ENCODE measurements at places on chromosomes 5 and 9.

- no peaks in the 10 kb centered on the region for H3K27me3 ChIP-seq
- H3K27ac ChIP-seq = no peak overlapping the region
- H3K4me1 ChIP-seq = peaks cover 7% of the 10 kb centered on the region
- H3K36me3 ChIP-seq = peaks cover under 1% of the 10 kb centered on the region
- peak overlapping the region; percentile 27 for H3K4me3 ChIP-seq
- no peak for DNase-seq
Measured at GRCh38 chr9:137236936-137237421, 4.1 kb upstream of the TUBB4B start.

DNA sequence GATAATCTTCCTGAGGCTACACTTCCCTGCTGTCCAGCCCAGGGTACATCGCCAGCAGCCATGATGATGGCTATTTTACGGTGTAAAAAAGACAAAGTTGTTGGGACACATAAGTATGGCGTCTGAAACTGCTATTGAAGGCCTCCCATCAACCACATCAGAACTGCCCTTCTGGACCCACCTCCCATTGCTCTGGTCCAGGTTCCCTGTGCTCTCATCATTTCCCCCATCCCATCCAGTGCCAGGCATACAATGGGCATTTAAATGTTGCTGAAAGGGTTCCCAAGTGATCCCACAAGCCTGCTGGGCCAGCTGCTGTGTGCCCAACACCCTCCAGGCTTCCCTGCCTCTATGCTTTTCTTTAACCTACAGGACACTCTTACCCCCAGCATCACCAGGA lies 10.6 kb downstream of the IL9 start:
- no peak overlapping the region for H3K27ac ChIP-seq
- H3K27me3 ChIP-seq = no peaks in the 10 kb centered on the region
- DNase-seq = no peak
- no peaks in the 10 kb centered on the region for H3K36me3 ChIP-seq
- H3K4me3 ChIP-seq = no peak overlapping the region

DNA sequence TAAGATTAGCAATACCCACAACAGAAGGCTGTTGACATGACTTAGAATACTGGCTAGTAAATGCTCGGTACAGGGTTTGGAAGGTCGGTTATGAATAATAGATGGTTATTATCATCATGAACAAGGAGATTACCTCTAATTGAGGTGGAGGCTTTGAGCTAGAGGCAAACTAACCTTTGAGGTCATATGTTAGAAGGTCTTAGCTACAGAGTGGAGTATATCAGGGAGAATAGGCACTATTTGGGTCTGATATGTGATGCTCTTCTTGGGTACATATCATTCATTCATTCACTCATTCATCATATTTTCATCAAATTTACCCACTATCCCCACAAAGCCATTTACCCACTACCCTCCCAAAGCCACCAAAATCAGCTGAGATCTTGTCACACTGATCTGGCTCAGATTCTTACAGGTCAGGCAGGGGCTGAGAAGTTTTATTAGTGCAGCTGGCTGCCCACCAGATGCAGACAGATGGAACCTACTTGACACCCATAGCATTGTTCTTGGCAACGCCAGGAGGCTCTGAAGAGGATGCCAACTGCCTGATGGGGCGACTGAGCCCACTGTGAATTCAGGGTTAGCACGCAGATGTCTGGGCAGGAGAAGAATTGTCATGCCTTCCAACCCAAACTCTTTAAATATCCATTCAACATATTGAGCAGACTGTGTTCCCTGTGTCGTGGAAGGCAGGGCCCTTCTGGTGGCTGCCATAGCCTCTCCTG lies 90.2 kb upstream of the SH3PXD2B start:
- H3K27me3 ChIP-seq = no peaks in the 10 kb centered on the region
- H3K36me3 ChIP-seq = no peaks in the 10 kb centered on the region
- no peak overlapping the region for H3K27ac ChIP-seq
- no peak for DNase-seq

DNA sequence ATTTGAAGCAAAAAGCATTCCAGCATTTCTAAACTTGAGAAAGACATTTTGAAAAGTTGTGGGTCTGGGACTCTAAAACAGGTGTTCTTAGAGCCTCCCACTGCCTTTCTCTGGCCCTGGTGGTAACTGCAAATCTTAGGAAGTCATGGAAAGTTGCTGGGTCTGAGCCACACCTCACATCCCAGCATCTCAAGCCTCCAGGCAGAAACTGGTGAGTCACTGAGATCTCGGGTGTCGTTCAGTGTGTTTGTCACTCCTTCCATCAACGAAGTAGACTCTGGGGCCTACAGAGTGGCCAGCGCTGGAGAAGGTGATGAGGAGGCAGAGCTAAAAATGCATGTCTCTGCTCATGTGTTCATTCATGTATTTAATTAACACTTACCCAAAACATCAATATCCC lies 59.6 kb upstream of the C5orf58 start:
- no peak overlapping the region for H3K4me3 ChIP-seq
- no peaks in the 10 kb centered on the region for H3K36me3 ChIP-seq
- H3K4me1 ChIP-seq = no peaks in the 10 kb centered on the region
- no peaks in the 10 kb centered on the region for H3K27me3 ChIP-seq

DNA sequence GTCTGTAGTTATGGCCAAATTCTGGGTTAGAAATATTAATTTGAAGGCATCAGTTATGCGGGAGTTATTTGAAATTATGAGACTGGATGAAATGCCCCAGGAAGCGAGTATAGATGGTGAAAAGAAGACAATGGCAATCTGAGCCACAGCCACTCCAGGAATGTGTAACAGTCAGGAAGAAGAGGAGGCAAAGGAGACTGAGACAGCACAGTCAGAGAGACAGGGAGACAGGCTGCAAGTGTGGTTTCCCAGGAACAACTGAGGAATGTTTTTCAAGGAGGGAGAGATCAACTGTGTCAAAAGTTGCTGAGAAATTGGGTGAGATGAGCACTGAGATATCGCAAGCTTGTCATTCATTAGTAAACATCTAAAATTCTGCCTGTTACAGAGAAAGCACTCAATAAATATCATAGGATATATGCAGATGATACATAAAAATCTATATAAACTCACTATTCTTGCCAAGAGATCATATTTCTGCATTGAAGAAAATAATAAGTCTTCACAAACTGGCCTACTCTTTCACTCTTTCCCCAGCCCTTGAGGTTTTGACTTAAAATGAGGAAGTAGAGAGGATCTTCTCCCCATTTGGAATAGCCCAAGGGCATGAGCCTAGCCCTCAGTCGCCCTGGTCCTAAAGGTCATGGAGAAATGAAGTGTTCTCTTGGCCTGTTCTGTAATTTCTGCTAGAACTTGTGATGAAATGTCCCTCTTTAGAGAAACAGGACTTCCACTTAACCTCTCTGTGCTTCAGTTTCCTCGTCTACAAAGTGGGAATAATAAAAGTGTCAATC lies 48.5 kb upstream of the RLN1 start:
- no peaks in the 10 kb centered on the region for H3K27me3 ChIP-seq
- H3K27ac ChIP-seq = no peak overlapping the region
- DNase-seq = no peak
- H3K4me3 ChIP-seq = no peak overlapping the region
- no peaks in the 10 kb centered on the region for H3K36me3 ChIP-seq

GRCh38 chr9:130452835-130453234 lies 8.1 kb downstream of the ASS1 start:
- H3K4me3 ChIP-seq = no peak overlapping the region
- no peaks in the 10 kb centered on the region for H3K36me3 ChIP-seq
- no peaks in the 10 kb centered on the region for H3K4me1 ChIP-seq
- no peak for DNase-seq
- no peak overlapping the region for H3K27ac ChIP-seq
- H3K27me3 ChIP-seq = no peaks in the 10 kb centered on the region

DNA sequence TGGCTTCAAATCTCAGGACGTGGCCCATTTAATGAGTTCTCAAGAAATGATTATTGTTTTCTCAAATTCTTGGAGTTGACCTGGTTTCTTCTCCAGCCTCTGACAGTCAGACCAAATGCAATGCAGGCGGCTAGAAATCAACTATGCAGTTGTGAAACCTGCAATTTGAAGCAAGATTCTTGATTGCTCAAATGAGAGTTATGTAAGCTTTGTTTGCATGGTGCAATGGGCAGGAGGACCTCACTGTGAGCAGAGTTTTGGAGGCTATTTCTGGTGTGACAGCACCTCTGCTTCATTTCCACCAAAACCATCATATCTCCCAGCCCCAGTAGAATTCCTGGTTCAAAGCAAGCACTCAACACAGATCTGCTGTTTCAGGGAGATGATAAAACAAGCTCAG lies 500.0 kb upstream of the KLF4 start:
- no peak overlapping the region for H3K27ac ChIP-seq
- H3K4me1 ChIP-seq = no peaks in the 10 kb centered on the region
- H3K36me3 ChIP-seq = no peaks in the 10 kb centered on the region
- no peak for DNase-seq
- no peaks in the 10 kb centered on the region for H3K27me3 ChIP-seq

DNA sequence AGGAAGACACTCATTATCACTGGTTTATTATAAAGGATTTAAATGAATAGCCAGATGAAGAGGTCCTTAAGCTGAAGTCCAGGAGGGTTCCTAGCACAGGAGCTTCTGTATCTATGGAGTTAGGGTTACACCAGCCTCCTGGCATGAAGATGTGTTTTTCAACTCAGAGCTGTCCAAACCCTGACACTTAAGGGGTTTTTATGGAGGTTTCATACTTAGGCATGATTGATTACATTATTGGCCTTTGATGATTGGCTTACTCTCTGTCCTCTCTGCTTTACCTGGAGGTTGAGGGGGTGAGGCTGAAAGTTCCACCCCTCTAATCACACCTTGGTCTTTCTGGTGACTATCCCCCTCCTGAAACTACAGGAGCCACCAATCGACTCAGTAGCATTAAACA lies 84.9 kb upstream of the ZNF169 start:
- H3K36me3 ChIP-seq = no peaks in the 10 kb centered on the region
- H3K4me3 ChIP-seq = no peak overlapping the region
- no peak for DNase-seq
- H3K4me1 ChIP-seq = peaks cover 35% of the 10 kb centered on the region

- DNase-seq = no peak
- H3K27me3 ChIP-seq = no peaks in the 10 kb centered on the region
- H3K4me3 ChIP-seq = no peak overlapping the region
- H3K36me3 ChIP-seq = no peaks in the 10 kb centered on the region
- H3K4me1 ChIP-seq = no peaks in the 10 kb centered on the region
- H3K27ac ChIP-seq = no peak overlapping the region
Measured at GRCh38 chr9:28410411-28410810, 837.1 kb upstream of the C9orf72 start.
